ENCODE measurements at places on chromosomes 5 and 9. TPM values are rescaled to one million over a fixed set of nuclear protein-coding genes. Genes with fewer than 3 reads are reported as not detected.

LHX3 gene
- not detected for total RNA-seq

DNA sequence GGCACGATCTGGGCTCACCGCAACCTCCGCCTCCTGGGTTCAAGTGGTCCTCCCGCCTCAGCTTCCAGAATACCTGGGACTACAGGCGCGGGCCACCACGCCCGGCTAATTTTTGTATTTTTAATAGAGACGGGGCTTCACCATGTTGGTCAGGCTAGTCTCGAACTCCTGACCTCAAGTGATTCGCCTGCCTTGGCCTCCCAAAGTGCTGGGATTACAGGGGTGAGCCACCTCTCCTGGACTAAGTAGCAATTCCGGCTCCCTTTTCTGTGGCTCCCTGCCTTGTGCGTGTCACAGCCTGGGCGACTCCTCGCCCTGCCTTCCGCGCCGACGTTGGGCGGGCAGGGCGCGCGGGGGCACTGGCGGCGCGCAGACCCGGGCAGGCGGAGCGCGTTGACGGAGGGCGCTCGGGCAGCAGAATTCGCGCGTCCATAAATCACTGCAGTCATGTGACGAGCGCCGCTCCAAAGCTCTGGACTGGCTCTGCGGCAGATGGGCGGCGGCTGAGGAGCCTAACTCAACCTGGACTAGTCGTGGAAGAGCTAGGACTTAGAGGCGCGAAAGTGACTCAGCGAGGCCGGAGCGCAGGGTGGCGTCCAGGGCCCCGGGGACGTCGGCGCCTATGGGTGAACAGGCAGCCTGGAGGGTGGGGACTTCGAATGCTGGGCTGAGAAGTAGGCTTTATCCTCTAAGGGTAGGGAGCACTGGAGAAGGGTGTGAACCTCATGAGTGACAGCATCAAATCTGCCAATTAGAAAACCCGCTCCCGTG, 1.4 kb upstream of the CIZ1 start:
- DNase-seq: peak; percentile 95

- no peak for DNase-seq
These were observed 128.3 kb upstream of the C9orf72 start for GRCh38 chr9:27701587-27701986.

DNA sequence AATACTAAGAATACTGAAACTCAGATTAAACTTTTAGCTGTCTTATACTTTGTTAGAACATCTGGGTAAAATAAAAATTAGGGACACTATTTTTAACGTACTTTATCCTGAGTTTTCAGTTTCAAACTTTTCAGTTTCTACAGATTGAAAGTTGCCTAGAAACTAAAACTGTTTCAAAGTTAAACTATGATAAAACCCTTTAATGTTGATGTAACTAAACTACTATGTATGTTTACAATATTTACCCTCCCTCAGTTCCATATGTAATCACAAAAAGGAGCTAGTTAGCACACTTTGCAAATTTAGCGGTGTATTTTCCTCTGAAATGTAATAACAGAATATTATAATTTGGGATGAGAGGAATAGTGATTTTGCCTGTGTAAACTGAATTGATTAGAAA, 105.9 kb downstream of the MTREX start:
- no peak for DNase-seq

DNA sequence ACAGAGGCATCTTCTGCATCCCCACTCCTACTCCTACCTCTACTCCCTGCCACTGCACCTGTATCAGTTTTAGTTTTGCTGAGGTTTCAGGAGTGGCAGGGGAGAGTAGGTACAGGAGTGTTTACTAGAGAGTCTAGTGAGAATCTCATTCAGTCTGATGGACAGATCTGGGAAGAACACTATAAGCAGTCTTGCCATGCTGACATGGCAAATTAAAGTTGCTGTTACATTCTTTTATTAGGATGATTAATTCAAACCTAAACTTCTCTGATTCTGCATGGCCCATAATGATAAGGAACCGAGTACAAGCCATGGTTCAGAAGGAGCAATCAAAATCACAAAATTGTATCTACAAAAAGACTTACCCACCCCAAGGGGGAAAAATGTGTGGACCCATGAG, 7.4 kb downstream of the ARSK start:
- DNase-seq: no peak

PLPP7 gene
- total RNA-seq: 1.0 TPM

- DNase-seq: peak; percentile 99
These were observed 265.7 kb upstream of the KLF4 start for GRCh38 chr9:107755246-107755645.

SHOC1 gene
- not detected for total RNA-seq

DNA sequence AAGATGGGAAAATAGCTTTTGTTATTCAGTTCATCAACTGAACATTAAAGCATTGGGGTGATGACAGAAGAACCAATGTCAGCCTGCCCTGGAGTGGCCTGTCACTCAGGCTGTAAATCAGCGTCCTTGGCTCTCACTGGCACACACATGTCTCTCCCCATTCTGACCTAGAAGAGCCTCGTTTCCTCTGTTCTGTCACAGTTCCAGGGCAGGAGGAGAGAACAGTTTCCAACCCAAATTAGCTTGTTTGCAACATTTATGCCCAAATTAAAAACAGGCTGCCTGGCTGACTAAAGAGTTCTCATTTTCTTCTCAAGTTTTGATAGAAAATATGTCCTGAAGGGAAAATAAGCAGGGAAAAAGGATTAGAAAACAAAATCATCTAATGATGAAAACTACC, 520.1 kb downstream of the CHSY3 start:
- no peak for DNase-seq

GRCh38 chr5:73793911-73794310, 167.9 kb downstream of the ARHGEF28 start:
- DNase-seq: peak; percentile 33

GRCh38 chr5:109823597-109823996, 133.9 kb downstream of the MAN2A1 start:
- DNase-seq: peak; percentile 45

GRCh38 chr5:169018925-169019324, 282.0 kb downstream of the SLIT3 start:
- no peak for DNase-seq

DNA sequence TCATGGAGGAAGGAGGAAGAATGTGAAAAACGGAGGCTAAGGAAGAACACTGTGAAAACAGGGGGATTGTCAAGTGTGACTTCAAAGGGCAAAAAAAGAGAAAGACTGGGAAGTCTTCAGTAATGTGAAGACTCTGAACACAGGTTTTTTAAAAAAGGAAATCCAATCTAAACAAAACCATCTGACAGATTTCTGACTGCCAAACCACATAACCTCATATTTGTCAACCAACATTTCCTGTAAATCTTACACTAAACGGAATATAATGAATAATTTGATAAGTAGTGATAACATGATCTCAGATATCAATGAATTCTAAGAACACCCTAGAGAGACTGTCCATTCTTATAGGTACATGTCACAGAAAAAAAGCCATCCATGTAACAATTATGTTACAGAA, 124.7 kb downstream of the FBN2 start:
- DNase-seq: no peak

DNA sequence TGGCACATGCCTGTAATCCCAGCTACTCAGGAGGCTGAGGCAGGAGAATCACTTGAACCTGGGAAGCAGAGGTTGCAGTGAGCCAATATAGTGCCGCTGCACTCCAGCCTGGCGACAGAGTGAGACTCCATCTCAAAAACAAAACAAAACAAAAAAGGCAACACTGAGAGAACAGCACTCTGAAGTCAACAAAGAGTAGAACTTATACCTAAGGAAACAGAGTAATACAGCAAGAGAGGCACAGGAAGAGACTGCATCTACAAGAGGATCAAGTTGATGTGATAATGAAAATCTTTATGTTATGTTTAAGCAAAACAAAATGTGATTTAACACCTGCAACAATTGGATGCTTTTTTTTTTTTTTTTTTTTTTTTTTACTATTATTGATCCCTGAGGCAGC, 33.1 kb downstream of the FYB1 start:
- DNase-seq: no peak

HSPB3 gene
- 2.4 TPM for total RNA-seq

PCAT7 gene
- total RNA-seq: 2.0 TPM

DNA sequence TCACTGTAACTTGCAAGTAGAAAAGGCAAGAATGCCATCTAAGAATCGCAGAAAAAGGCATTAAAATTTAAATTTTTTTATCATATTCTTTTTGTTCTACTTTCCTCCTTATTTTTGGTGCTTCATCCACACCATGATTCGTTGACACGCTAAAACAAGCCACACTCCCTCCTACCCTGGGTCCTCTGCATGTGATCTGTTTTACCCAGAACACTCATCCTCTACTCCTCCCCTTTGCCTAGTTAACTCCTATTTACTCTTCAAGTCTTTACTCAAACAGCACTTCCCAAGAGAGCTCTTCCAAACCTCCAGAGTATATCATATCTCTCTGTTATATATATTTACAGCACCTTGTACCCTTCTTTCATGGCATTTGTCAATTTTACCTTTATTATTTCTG, 61.4 kb upstream of the SRP19 start:
- DNase-seq: no peak

DNA sequence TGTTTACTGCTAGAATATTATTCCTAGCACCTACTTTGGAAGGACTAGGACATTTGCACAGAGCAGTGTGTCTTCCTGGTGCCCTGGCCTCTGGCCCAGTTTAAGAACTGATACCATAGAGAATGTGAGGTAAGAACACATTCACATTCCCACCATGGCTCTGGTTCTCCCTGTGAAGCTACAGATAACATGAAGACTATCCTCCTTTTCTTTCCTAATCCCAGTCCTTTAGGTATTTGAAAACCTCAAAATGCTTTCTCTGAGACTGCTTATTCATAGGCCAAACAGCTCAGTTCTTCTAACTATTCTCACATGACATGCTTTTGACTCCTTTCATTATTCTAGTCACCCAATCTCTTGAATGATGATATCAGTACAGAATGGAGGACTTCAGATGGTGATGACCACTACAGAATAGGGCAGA, 11.9 kb downstream of the FAM219A start:
- no peak for DNase-seq

DNA sequence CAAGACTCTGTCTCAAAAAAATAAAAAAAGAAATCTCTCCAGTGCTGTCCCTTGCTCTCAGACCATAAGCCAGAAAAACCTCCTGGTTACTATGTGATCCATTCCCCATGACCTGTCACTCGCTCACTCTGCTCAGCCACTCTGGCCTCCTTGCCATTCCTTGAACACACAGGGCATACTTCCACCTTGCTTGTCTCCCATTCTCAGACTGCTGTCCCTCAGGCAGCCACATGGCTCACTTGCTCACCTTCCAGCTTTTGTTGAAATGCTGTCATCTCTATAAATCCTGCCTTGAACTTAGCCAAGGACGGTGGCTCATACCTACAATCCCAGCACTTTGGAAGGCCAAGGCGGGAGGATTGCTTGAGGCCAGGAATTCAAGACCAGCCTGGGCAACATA, 82.9 kb downstream of the UGCG start:
- no peak for DNase-seq

CEL gene
- 1.0 TPM for total RNA-seq

DNA sequence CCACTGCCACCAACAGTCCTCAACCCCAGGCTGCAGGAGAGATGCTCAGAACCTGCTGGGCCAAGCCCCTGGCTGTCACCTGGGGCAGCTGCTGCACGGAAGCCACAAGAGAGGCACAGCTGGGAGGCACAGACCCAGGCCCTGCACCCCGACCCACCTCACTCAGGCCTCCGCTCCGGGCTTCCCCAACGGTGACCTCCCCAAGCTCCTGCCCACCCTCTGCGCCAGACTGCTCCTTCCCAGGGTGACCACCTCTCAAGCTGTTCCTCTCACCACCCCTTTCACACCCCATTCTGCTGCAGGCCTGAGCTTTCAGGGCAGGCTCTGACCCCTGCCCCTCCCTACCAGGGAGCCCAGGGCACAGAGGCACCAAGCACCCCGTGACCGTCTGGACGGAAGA, 33.0 kb downstream of the VAV2 start:
- DNase-seq: no peak

- DNase-seq: peak; percentile 32
These were observed 150.1 kb downstream of the OSTF1 start for GRCh38 chr9:75238311-75238976.

PCDHA3 gene
- 3.2 TPM for total RNA-seq

- no peak for DNase-seq
These were observed 392.0 kb upstream of the KCNN2 start for GRCh38 chr5:113969901-113970300.

GRCh38 chr9:113556877-113557593, 93.5 kb downstream of the RGS3 start:
- DNase-seq: no peak

- DNase-seq: no peak
These were observed 205.6 kb upstream of the ZNF608 start for GRCh38 chr5:124952079-124952478.

SGCD gene
- total RNA-seq: 3.5 TPM

HSD17B3 gene
- total RNA-seq: not detected

- no peak for DNase-seq
These were observed 182.1 kb upstream of the TRIM32 start for GRCh38 chr9:116504893-116505480.

TMEM252 gene
- not detected for total RNA-seq

DNA sequence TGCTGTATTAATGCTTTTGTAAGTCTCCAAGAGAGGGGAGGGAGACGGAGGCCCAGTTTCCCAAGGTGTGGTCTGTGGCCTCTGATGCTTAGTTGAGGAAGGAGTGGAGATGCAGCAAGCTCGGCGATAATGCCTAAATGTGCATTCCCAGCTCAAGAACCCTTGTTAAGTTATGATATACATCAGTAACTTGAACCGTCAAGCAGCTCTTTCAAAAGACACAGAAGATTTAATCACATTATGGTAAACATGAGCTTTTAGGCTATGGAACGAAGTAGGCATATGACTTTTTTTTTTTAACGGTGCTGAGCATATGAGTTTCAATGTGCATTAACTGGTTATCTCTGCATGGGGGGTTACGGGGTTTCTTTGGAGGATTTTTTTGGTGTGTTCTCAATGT, 22.3 kb upstream of the GLE1 start:
- no peak for DNase-seq

DNA sequence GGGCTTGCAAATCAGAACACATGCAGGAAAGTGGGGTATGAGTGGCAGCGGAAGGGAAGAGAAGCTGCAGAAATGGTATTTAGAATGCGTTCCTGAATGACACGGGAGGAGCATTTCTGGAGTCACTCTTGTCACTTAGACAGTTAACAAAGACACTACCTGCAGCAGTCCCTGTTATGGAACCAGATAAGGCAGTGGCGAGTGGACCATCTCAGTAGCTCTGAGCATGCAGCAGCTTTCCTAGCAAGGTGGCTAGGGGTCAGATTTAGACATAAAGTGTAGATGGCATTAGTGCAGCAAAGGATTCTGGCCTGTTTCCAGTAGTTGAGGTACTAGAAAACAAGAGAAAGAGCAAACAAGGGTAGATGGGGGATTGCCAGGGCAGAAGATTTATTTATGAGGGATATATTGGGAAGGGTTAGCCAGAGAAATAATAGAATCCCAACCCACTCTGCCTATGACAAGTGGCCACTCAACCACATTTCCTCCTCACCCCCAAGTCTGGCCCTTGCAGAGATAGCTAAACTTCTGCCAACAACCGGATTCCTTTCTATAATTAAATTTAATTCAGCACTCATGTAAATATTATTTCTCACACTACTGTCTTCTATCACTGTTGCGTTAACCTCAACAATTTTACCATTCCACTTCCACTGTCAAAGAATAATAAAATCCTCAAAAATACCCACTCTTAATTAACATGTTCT, 201.6 kb downstream of the DCP2 start:
- DNase-seq: no peak
